ENCODE measurements at places on chromosomes 16 and 17.

DNA sequence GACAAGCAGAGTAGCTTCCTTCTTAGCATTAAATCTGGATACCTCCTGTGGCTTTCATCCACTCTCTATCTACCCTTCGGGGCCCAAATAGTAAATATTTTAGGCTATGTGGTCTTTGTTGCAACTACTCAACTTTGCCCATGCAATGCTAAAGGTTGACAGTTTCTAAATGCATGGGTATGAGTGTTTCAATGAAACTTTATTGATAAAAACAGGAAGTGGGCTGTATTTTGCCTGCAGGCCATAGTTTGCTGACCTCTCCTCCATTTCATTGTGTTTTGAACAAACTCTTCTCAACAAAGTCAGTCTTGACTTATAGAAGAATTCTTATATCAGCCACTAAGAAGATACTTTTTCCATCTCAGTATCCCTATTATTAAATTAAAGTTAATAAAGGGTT is 34.1 kb downstream of the ACSM2A start:
- no peak for DNase-seq

DNA sequence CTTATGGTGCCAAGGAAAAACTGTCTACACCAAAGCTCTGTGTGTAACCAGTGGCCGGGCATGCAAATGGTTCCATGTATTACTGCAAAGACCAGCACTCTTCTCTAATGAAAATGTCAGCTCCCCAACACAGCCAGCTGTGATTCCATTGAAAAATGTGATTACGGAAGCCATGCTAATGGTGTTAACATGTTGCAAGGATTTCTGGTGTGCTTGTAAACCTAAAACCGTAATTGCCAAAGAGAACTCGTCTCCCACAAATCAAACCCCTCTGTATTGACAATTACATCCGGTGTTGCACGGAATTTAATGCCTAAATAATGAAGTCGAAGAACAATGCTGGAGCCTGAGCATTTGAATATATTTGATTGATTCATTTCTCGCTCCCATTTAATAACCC is 351.7 kb downstream of the NPIPA8 start:
- no peak for DNase-seq

GRCh38 chr17:16933317-16934132 is 38.4 kb downstream of the TNFRSF13B start:
- DNase-seq = no peak

DNA sequence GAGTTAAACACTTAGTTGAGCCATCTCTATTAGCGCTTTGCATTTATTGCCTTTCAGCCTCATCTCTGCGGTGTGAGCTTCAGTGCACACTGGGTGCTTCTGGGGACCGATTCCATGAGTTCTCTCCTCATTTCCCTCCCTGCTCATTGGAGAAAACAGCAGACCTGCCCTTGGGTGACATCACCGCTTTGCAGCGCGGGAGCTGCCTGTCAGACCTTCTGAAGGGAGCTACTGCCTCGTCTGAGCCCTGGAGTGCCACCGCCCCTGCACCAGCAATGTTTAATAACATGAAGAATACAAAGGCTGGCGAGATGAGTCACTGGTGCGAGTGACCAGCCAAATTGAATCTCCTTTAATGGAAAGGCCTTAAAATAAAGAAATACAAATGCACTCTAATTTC is 30.2 kb upstream of the CPPED1 start:
- DNase-seq = no peak

DNA sequence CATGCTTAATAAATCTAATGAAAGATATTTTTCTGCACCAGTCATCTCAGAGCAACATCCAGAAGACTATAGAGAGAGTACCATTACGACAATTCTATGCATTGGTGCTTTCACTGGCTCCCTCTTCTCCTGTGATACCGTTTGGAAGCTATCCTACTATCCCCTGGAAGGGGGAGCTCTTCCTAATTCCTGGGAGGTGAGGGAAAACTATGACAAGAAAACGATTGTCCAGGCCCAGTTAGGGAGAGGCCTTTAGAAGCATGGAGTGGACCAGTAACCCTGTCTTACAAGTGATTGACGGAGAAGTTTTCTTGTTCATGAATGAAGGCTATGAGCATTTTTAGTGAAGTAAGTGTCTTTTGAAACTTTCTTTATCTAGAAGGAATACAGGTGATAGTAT is 150.2 kb downstream of the TANC2 start:
- DNase-seq = no peak

DNA sequence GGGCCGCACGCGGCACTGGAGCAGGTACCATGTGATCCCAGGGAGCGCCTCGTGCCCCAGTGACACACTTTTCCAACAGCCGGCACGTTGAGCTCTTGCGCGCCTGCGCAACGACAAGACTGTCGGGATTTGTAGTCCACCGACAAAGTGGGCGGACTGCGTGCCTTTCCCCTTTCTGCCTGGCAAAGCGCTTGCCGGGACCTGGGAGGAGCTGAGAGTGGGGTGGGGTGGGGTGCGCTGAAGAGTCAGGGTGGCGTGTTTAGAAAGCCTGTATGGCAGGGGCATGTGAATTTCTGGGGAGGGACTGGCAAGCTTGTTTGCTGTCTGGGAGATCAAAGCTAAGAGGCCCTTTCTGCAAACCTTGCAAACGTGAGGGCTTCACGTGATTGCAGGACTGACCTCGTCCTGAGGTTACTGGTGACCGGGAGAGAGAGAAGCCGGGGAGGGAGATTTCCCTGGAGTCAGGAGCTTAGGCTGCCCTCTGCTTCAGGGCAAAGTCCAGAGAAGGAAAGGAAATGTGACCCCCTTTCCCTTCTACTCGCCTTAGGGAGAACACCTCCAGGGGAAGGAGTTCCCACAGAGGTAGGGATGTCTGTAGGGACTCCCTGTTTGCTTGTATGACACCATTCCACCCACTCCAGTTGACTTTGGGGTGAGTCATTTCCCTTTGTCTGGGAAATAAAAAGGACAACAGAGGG is 429 bp upstream of the NR1D1 start:
- DNase-seq = peak; percentile 99

GRCh38 chr16:8481810-8482209 is 108.5 kb downstream of the TMEM114 start:
- DNase-seq = no peak

- DNase-seq = peak; percentile 63
Observed at GRCh38 chr17:44324092-44324570, 492 bp downstream of the SLC25A39 start.
